ENCODE measurements at places on chromosomes 2 and 18.

- DNase-seq, result no peak
Measured at GRCh38 chr2:240284503-240285259, 144.2 kb upstream of the OTOS start.

GRCh38 chr2:110864176-110864575, 131.8 kb downstream of the ACOXL start:
- DNase-seq, result no peak

DNA sequence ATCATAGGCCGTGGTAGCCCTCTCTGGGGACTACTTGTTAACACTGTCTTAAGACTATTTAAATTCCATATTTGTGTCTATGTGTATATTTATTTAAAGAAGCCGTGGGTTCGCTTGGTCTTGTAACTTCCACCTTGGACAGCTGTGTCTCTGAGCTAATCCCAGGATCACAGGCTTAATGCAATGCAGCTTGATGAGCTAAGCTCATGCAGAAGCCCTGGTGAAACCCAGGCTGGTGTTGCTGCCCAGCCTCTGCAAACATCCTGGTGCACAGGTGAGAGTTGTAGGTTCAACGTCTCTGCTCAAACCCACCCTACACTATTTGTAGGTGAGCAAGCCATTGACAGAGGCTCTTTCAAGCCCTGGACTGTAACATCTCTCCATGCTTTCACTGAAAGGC, 211.8 kb downstream of the FAM210A start:
- no peak for DNase-seq

DNA sequence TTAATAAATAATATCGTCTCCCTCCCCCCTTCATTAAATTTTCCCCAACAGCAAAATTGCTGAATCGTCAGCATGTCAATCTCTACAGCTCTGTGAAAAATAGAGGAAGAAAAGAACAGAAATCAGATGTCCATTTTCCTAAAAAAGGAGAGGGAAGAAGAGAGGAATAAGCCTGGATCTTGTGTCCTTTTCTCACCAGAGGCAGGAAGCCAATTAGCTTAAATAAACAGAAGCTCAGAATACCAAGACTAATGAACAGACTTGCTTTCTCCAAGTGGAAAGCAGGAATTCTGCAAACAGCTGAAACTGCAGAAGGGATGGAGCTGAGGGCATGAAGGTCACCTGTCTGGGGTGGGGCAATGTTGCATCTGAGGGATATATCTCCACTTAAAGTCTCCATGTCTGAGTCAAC, 265.7 kb downstream of the CCDC85A start:
- no peak for DNase-seq

GRCh38 chr2:232324778-232325177, 53.8 kb upstream of the ALPP start:
- DNase-seq, result no peak

- no peak for DNase-seq
Measured at GRCh38 chr2:68295516-68295915, 24.2 kb downstream of the CNRIP1 start.

GRCh38 chr2:96156926-96157648, 11.8 kb upstream of the DUSP2 start:
- peak; percentile 42 for DNase-seq

Measured in activated CD4-positive, alpha-beta T cell treated with anti-CD3 and anti-CD28 coated beads, Interleukin-2, amount 50 U/mL, for 48 hours (primary cell).